Renal pelvis (tissue), 12 donors: ENCODE measurements at places on chromosomes 5 and 9. TPM values are rescaled to one million over a fixed set of nuclear protein-coding genes. Genes with fewer than 3 reads are reported as not detected.

DNA sequence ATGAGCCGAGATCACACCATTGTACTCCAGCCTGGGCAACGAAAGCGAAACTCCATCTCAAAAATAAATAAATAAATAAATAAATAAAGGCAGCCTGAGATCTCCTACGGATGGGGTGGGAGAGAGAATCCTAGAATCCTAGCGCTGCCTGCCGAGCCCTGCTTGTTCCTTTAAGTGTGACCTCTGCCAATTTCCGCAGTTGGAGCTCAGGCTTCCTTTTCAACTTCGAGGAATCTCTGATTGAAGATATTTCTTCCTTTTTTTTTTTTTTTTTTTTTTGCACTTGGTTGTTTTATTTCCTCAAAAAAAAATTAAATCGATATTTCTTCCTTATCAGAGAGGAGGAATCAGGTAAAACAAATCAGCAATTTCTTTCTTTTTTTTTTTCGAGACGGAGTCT is 27.3 kb upstream of the MATR3 start:
- no peak for DNase-seq

FOXI1 gene
- polyA plus RNA-seq = 8.2 TPM

DNA sequence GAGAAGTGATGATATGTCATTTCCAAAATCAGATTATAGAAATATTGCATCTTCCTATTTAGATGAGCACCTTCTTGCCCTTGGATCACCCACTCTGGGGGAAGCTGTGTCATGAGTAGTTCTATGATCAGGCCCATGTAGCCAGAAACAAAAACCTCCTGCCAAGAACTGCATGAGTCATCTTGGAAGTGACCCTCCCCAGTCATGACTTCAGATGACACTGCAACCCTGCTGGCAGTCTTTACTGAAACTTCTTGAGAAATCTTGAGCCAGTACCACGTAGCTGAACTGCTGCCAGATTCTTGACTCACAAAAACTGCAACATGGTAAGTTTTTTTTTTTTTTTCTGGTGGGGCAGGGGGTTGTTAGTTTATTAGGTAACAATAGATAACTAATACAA is 439.6 kb upstream of the PTGER4 start:
- no peak for DNase-seq

C7 gene
- 117 TPM for polyA plus RNA-seq

- DNase-seq = no peak
Observed at GRCh38 chr5:56012281-56012963, 17.7 kb upstream of the IL6ST start.

GRCh38 chr9:128593039-128593438 is 40.7 kb downstream of the SPTAN1 start:
- DNase-seq = no peak

- no peak for DNase-seq
Observed at GRCh38 chr5:154524859-154525258, 46.8 kb upstream of the HAND1 start.

NIPAL4 gene
- polyA plus RNA-seq = 0.67 TPM

DNA sequence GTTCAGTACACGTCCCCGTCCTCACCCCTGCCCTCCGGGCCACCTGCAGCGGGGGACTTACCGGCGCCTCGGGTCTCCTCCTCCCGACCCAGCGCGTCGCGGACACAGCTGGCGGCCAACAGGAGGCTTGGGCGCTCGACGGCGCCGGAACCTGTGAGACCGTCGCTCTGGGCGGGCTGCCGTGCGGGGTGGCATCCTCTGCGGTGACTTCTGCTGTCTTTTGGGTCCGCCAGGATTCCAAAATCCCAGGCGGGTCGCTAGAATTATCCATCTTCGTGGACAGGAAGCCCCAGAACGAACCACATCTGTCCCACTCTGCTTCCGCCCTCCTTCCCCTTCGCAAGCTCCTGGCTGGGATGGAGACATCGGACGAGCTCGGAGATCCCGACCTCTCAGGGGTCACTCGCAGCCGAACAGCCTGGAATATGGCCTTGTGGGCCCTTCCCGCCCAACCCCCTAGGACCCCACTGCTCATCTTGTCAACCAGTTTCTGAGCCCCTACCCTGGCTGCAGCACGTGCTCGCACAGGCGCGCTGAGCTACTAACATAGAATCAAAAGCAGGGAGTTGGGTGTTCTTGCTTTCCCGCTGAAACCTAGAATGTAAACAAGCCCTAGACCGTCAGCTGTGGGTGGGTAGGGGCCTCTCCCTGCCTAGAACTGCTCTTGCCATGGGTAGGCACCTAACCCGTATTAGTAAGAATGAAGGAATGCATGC is 947 bp upstream of the MARCHF3 start:
- DNase-seq = peak; percentile 28

CARD6 gene
- polyA plus RNA-seq = 3.0 TPM

- no peak for DNase-seq
Observed at GRCh38 chr5:149680810-149681221, 49.3 kb upstream of the PPARGC1B start.

- no peak for DNase-seq
Observed at GRCh38 chr9:128103589-128103962, 24.0 kb downstream of the PTGES2 start.

DNA sequence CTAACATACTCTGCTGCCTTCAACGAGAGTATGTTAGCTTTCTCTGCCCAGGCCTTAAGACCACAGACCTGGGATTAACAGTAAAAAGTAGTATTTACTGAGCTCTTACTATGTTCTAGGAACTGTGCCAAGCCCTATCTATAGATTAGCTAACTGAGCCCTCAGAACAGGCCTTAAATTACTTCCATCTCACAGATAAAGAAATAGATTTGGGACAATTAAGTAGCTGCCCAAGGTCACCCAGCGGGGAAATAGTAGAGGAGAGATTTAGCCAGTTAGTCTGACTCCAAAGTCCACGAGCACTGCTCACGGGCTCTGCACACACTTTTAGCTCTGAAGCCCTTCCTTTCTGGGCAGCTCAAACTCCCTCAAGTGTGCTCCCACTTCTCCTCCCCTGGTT is 64.5 kb upstream of the EQTN start:
- no peak for DNase-seq

SPATA31D4 gene
- not detected for polyA plus RNA-seq

GRCh38 chr9:36137392-36138004 is 965 bp downstream of the GLIPR2 start:
- peak; percentile 23 for DNase-seq

DNA sequence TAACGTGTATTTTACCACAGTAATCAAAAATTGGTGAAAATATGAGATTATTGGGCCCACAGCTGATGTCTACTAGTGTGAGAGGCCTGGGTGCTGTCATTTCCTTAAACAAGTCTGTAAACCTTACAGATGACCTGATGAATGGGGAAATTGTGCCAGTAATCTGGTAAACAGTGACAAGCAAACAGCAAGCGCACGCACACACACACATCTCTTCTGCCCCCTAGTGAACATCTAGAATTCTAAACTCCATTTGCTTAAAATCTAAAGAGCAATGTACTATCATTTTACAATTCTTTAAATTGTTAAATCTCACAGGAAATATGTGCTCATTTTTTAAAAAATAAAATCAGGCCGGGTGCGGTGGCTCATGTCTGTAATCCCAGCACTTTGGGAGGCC is 7.5 kb upstream of the RAPGEF1 start:
- DNase-seq = no peak

OBP2B gene
- polyA plus RNA-seq = 0.32 TPM

DNA sequence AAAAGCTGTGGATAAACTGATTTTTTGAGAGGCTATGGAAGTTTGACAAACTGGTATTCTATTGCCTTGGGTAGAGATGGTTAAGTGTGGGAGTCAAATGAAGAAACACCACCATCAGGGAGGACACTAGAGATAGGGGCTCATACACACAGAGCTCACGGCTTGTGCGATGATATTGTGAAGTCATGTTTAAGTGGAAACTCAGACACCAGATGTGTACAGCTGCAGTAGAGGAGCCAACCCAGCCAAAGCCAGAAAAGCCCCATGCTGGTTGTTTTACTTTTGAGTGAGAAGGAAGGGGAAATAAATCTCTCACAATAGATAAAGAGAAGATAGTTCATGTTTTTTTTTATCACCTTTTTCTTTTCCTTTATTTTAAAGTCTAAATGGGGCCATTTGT is 377.7 kb downstream of the DMRT2 start:
- DNase-seq = no peak

- no peak for DNase-seq
Observed at GRCh38 chr5:138663009-138663408, 87.8 kb upstream of the HSPA9 start.

IL13 gene
- not detected for polyA plus RNA-seq

DMRT3 gene
- polyA plus RNA-seq = 2.2 TPM

RACK1 gene
- 3,136 TPM for polyA plus RNA-seq

ZFP62 gene
- 61.9 TPM for polyA plus RNA-seq

DNA sequence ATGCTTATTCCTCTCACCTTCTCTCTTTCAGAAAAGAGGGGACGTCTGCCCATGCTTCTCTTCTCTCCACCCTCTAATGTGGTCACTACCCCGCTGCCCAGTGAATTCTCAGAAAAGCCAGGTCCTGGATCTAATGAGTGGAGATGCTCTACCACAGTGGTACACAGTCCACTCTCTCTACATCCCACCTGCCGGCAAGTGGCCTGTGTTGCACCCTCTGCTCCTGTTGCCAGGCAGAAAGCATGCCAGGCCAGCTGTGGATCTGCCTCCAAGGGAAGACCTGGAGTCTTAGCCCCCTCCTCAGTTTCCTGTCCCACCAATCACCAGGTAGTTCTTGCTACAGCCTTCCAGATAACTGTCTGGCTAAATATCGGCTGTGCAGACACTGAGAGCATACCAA is 71.2 kb upstream of the SPDL1 start:
- DNase-seq = no peak

CARTPT gene
- not detected for polyA plus RNA-seq

CDH12 gene
- 6.2 TPM for polyA plus RNA-seq

RMRP gene
- not detected for polyA plus RNA-seq

PCDHGA4 gene
- polyA plus RNA-seq = 2.3 TPM

- DNase-seq = no peak
Observed at GRCh38 chr5:119031905-119032304, 39.0 kb upstream of the DMXL1 start.

DNA sequence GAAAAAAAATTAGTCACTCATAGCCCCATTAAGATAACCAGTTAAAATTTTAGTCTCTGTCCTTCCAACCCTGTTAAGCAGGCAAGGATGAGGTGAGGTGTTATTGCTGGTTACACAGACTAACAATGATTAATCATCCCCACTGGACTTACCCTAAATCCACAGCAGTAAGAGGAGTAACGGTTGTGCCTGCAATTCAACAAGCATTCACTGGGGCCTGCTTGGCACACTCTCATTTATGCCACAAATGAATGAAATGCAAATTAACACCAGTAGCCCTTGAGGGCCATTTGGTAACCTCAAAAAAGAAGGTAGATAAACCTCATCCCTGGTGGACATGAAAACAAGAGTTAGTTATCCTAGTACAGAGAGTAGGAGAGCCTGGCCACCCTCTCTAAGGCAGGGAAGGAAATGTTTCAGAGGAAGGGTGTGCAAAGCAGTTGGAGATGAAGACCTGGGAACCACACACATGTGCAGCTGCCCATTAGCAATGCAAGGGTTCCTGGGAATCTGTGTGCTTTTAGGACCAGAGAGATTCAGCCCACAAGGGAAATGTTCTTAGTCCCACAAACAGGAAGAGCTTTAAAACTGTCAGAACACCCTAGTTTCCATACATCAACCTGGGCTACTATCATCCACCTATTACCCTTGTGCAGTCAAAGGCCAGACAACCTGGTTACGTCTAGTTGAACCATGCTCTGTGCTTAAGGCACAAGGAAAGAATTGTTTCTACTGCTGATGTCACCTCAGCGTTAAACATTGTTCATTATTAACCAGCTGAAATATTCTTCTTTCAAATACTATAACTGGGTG is 7.7 kb downstream of the LHFPL2 start:
- no peak for DNase-seq

GRCh38 chr5:78653031-78653430 is 4.5 kb upstream of the LHFPL2 start:
- DNase-seq = no peak

PTGS1 gene
- polyA plus RNA-seq = 4.4 TPM

DNA sequence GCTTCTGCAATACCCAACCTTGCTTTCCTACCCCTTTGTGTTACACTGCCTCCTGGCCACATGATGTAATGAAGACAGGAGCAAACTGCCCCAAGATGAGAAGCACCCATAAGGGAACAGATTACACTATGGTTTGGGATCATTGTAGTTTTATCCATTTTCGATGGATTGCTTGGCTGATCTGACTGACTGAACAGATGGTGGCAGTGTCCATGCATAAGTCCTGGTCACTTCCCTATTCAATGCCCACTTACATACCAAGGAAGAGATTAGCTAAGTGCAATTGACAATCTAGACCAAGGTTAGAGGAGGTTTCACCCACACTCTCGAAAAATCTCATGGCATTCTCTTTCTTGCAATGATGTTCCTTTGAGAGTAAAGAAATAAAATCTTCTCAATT is 319.9 kb downstream of the RAB3C start:
- DNase-seq = no peak

DNA sequence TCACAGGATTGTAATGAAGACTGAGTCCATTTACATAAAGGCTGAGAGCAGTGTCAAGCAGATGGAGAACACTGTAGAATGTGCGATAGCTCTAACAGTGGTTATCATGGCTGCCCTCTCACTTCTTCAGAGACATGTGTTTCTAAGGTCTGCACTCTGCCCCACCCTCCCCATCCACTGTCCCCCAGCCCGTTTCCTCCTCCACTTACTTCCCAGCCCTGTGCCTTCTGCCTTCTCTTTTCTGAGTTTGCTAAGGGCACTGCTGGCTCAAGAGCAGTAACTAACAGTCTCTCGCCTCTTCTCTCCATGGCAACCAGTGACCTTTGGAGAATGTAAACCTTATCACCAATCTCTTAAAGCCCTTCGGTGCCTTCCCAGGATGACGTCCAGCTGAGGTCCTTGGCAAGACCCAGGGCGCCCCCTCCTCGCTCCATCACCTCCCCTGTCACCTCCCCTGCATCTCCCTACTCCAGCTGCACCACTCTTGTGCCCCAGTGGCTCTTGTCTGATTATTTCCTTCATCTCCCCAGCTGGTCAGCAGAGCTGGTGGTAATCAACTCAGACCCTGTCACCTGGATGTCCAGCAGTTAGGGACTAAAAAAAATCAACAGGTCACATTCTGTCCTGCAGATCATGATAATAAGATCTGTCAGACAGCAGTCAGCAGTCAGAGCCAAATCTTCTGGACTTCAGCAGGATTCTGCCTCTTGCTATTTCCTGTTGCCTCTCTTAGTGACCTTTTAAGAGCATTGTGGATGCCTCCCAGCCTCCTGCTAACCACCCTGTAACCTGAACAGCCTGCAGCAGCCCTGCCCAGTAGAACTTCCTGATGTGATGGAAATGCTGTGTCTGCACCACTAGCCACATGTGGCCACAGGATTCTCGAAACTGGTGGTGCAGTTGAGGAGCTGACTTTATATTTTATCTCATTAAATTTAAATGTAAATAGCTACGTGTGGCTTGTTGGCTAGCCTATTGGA is 9.0 kb downstream of the FXN start:
- no peak for DNase-seq

GRCh38 chr9:35136866-35137265 is 21.2 kb upstream of the ATOSB start:
- no peak for DNase-seq

TPM2 gene
- 173 TPM for polyA plus RNA-seq
